ENCODE measurements at places on chromosomes 12 and 14. TPM values are rescaled to one million over a fixed set of nuclear protein-coding genes. Genes with fewer than 3 reads are reported as not detected.
A peak's percentile ranks its signal among the peaks of the same experiment; 100 is the strongest.

GRCh38 chr14:74637178-74637550, 25.1 kb upstream of the LTBP2 start:
- no peak for DNase-seq

- DNase-seq: no peak
Measured at GRCh38 chr12:30874455-30875321, 51.9 kb upstream of the TSPAN11 start.

DNA sequence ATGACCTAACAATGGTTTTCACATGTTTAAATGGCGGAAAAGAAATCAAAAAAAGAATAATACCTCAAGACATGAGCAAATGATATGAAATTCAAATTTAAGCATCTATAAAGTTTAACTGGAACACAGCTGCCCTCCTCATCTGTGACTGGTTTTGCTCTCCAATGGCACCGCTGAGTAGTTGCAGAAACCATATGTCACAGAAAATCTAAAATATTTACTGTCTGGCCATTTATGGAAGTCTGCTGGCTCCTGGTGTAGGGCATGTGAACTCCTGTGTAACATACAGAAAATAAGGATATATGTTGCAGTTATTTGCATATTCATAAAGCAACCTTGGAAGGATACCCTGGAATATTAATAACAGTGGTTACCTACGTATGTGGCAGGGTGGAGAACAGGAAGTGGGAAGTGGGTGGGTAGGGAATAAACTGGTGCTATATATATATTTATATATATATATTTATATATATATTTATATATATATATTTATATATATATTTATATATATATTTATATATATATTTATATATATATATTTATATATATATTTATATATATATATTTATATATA, 48.4 kb downstream of the LTBP2 start:
- no peak for DNase-seq

DNA sequence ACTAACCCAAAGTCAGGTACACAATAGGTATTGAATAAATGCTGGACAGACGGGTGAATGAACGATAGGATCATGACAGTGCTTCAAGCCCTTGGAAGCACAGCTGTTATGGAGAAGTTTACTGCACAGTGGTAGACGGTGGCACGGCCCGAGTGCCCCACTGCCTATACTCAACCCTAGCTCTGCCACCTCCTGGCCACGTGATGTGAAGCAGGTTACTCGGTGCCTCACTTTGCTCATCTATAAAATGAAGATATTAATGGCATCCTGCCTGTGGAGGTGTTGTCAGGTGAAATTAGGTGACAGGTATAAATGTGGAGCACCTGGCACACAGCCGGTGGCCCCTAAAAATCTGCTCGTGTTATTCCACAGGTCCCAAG, 5.8 kb downstream of the ASB2 start:
- DNase-seq: peak; percentile 39

- DNase-seq: no peak
Measured at GRCh38 chr12:120724720-120725119, 906 bp upstream of the ACADS start.

- no peak for DNase-seq
Measured at GRCh38 chr12:96107236-96107635, 71.8 kb upstream of the LTA4H start.

- no peak for DNase-seq
Measured at GRCh38 chr14:96639550-96639949, 137.4 kb downstream of the PAPOLA start.

- no peak for DNase-seq
Measured at GRCh38 chr12:127271776-127272175, 995.2 kb upstream of the TMEM132C start.

GRCh38 chr14:94689985-94690400, 77.8 kb downstream of the SERPINA3 start:
- no peak for DNase-seq

GRCh38 chr12:84779169-84779568, 133.4 kb downstream of the SLC6A15 start:
- DNase-seq: no peak

DNA sequence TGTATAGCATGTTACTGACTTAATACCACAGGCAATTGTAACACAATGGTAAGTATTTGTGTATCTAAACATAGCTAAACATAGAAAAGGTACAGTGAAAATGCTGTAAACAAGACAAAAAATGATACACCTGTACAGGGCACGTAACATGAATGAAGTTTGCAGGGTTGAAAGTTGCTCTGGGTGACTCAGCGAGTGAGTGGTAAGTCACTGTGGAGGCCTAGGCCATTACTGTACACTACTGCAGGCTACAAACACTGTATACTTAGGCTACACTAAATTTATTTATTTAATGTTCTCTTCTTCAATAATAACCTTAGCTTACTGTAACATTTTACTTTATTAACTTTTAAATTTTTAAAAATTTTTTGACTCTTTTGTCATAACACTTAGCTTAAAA, 158.4 kb downstream of the IPO8 start:
- no peak for DNase-seq

DNA sequence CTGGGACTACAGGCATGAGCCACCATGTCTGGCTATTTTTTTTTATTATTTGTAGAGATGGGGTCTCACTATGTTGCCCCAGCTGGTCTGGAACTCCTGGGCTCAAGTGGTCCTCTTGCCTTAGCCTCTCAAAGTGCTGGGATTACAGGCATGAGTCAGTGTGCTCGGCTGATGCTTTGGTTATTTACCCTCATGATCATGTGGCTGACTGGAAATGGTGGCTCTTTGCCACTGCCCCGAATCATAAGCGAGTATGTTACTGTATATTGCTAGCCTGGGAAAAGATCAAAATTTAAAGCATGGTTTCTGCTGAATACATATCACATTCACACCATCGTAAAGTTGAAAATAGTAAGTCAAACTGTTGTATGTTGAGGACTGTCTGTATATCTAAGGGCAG, 101.1 kb downstream of the RGS6 start:
- no peak for DNase-seq

DNA sequence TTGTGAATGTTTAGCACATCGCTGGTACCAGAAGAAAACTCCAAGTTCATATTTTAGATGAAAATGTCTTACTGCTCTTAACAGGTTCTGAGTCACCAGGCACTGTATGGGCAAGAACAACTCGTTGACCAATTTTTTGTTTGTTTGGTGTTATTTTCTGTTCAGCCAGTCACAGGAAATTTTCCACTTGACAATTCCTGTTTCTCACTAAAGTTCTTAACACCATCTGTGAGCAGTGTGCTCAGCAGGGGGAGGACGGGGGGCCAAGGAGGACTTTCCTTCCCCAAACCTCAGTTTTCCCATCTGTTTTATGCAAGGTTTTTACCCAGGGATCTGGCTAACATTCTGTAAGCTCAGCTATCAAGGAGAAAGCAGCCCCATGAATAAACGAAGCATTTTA, 3.0 kb downstream of the NUAK1 start:
- DNase-seq: no peak

- no peak for DNase-seq
Measured at GRCh38 chr12:75812271-75813018, 219.1 kb downstream of the PHLDA1 start.

GRCh38 chr12:102468261-102468915, 12.0 kb downstream of the IGF1 start:
- no peak for DNase-seq

GRCh38 chr14:85074955-85075354, 455.0 kb upstream of the FLRT2 start:
- DNase-seq: no peak

DNA sequence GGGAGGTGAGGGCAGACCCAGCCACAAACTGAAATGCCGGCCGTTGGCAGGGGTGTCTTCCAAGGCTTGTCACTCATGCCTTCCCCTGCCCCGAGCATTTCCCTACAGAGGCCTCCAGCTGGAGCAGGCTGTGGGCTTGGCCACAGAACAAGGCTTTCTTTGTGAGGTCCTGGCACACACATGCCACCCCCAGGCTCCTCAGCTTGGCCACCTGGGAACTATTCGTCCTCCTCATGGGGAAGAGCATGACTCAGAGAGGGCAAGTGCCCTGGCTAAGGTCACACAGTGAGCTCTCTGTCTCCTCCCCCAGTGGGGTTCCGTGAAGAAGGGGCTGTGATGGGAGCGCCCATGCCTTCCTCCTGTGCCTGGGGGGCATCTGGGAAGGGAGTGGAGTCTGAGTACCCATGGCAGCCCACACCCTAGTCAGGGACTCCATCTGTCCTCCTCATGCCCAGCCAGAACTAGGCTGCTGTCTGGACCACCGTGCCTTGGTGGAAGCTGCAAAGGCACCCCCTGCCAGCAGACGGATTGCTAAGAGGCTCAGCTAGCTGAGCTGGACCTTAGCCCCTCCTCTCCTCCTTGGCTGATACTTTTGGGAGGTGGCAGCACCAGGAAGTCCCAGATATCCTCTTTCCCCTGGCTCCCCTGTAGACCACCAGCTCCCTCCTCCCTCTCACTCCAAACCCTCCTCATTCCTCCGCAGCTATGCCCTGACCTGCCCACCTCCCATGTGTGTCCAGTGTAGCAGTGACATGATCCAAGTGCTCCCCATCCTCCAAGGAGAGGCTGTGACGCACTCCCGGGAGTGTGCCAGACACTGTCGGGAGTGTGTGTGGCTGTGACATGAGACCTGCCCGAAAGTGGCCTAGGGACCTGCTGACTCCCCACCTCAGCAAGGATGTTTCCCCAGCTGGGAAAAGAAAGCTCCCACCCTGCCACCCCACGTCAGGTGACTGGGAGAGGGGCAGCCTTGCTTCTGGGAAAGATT, 21.4 kb downstream of the ABCB9 start:
- no peak for DNase-seq

DNA sequence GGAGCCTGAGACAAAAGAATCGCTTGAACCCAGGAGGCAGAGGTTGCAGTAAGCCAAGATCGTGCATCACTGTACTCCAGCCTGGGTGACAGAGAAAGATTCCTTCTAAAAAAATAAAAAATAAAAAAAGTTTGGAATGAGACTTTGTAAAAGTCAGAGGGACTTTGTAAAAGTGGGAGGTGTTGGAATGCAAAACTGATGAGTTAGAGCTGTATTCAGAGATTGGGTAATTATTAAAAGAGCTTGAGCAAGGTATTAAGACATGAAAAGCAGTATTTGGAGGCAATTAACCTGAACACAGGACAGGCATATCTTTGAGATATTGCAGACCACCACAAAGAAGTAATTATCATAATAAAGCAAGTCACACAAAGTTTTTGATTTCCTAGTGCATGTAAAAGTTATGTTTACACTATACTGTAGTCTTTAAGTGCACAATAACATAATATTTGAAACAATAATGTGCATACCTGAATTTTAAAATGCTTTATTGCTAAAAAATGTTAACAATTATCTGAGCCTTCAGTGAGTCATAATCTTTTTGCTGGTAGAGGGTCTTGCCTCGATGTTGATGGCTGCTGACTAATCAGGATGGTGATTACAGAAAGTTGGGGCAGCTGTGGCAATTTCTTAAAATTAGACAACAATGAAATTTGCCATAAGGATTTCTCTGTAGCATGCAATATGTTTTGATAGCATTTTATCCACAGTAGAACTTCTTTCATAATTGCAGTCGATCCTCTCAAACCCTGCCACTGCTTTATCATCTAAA, 33.1 kb downstream of the PHLDA1 start:
- no peak for DNase-seq

The FAM181A gene
- polyA plus RNA-seq: not detected

The SERPINA10 gene
- polyA plus RNA-seq: not detected

The SERPINA9 gene
- polyA plus RNA-seq: not detected

The TRPV4 gene
- polyA plus RNA-seq: not detected

Measured in naive thymus-derived CD8-positive, alpha-beta T cell (primary cell).